Choroid plexus epithelial cell (primary cell): ENCODE measurements at places on chromosomes 13 and 19.

DNA sequence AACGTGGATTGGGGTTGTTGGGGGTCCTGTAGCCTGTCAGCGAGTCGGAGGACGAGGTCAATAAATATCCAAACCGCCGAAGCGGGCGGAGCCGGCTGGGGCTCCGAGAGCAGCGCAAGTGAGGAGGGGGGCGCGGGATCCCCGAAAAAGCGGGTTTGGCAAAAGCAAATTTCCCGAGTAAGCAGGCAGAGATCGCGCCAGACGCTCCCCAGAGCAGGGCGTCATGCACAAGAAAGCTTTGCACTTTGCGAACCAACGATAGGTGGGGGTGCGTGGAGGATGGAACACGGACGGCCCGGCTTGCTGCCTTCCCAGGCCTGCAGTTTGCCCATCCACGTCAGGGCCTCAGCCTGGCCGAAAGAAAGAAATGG, 754 bp upstream of the SIX5 start:
- peak; percentile 69 for DNase-seq

DNA sequence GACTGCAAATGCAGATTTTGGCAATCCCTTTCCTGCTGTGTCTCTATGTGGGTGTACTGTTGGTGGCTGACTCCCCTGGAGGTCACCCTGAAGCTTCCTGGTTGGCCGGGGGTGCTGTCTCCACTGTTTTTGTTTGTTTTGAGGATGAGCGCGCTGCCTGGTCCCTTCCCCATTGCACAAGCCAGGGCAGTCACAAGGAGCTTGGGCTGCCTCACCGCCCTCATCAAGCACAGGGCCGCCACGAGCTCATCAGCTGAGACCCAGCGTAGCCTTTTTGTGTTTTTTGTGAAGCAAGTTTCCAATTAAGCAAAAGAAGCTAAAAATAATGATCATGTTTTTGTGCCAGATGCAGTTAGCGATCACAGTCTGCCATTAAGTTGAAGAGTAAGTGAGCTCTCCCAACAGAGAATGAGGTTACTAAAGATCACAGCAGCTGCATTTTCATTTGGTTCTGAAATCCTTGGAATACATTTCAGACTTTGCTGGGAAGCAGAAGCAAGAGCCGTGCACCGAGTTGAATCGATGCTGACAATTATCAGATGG, 57.8 kb downstream of the GGACT start:
- peak; percentile 69 for DNase-seq

DNA sequence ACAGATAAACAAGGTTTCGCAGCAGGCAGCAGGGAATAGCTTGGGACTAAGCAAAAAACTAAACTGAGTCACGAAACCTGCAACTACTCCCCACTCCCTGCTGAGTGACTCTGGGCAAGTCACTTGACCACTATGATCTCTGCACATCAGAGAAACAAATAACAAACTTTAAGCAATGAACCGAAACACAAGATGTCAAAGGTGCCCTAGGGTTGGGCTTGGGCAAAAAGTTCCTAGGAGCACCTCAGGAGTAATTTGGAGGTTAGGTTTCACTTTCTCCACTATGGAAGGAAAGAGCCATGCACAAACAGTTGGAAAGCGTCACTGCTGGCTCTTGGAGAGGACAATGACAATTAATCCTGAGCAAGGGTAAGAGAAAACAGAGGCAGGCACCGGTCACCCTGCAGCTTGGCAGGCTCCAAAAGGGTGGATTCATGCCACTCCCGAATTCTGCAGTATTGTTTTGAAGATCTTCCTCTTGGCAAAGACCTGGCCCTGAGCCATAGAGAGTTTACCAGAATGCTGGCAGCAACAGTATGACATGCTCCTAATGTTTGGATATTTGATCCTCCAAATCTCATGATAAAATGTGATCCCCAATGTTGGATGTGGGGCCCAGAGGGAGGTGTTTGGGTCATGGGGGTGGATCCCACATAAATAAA, 60.3 kb downstream of the CRYL1 start:
- DNase-seq: no peak

DNA sequence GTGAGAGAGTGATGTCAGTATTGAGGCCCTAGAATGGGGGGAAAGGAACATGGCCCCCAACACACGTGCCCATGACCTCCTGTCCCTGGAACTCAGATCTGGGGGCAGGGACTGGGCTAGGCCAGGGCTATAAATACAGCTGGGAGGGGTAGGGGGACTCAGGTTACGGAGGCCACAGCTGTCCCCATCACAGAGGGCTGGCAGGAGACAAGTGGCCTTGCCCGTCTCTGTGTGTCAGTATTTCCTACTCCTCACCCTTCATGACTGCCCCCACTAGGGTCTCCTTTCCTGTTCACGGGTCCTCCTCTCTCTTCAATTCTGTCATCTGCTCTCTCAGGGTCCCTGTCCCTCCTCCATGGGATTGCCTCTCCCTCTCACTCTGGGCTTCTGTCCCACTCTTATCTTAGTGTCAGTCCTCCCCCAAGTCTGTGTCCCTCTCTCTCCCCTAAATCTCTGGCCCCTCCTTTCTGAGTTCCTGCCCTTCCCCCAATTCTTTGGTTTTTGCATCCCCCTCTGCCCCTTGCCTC, 687 bp upstream of the HRC start:
- no peak for DNase-seq

DNA sequence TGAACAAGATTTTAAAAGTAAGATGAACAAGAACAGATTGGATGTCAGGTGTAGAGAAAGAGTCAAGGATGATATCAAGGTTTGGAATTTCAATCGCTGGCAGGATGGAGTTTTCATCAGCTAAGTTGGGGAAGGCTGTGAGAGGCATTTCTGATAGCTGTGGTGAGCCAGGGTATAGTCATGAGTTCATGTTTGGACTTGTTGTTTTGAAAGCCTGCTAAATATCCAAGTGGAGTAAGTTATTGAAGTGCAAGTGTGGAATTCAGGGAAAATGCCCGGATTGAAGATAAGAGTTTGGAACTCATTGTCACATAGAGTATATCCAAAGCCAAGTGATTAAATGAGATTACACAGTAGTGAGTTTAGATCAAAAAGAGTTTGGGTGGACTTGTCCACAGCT, 11.0 kb upstream of the EPSTI1 start:
- DNase-seq: no peak

- DNase-seq: peak; percentile 56
Measured at GRCh38 chr19:21568816-21569493, 63.6 kb downstream of the ZNF429 start.

- DNase-seq: no peak
Measured at GRCh38 chr13:75806117-75806516, 170.0 kb downstream of the LMO7 start.

DNA sequence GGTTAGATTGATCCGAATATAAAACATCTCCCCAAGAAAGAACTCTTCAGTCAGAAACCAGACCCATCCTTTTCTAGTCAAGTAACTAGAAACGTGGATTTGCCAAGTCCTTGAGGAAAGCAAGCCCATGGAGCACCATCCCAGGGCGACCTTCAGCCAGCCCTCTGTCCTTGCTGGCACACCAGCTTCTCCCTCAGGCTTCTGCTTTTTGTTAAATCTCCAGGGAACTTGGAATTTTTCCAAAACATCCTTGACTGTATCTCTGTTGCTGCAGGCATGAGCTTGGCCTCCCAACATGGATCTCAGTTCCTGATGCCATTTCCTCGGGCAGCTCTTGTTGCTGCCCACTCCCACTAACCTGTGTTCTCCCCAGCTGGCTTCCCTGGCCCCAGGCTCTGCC, 27.1 kb upstream of the C1QTNF9 start:
- no peak for DNase-seq

DNA sequence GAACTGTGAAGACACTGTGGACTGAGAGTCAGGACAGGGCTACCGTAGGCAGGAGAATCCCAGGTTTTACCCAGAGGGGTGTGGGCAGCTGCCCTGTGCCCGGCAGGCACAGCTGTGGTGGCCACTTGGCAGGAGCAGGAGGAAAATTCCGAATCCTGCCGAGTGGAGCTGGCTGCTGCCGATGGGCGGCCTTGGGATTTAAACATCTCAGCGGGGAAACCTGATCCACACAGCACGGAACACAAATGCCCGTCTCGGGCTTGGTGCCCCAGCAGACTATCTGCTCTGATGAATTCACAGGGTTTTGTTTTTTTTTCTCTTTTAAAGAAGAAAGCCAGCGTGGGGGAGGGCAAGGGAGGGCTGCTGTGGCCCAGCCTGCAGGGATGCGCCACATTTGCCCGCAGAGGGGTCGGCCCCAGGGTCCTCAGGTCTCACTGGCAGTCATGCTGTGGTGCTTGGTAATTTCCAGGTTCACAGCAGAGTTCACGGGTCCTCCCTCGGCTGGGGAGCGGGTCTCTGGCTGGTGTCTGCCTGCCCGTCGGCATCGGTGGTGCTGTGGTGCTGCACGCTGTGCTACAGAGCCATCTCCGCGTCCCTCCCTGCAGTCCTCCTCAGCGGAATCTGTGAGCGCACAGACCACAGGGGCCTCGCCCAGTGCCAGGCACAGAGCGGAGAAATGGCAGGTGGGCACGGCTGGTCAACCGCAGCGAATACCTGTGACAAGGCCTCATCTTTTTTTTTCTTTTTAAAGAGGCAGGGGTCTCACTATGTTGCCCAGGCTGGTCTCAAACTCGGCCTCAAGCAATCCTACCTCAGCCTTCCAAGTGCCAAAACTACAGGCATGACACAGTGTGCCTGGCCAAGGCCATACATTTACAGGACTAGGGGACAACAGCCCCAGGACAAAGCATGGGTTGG, 28.1 kb downstream of the MPND start:
- no peak for DNase-seq

DNA sequence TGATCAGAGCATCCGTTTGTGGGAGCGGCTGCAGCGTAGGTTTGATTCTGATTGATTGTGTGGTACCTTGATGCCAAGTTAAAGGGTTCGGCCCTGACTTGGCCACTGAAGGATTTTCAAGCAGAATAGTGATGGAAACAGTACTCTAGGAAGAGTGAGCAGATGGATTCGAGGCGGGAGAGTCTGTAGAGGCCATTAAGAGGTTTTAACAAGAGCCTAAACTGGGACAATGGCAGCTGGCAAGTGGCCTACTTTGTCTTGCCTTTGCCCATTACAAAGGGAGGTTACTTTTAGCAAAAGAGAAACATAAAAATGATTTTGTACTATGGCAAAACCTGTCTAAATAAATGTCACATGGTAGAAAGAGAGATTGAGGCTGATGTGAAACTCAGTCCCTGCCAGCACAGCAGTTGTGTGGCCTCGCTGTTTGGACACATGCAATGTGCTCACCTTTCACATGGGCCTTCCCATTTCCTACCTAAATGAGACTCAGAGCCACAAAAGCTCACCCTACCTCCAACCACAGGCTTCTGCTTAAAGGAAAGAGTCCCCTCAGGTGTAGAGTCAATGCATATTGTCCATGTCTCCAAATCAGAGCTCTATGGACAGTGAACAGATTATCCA, 62.4 kb upstream of the RAP2A start:
- no peak for DNase-seq

- DNase-seq: no peak
Measured at GRCh38 chr19:13315495-13315894, 165.3 kb downstream of the IER2 start.

DNA sequence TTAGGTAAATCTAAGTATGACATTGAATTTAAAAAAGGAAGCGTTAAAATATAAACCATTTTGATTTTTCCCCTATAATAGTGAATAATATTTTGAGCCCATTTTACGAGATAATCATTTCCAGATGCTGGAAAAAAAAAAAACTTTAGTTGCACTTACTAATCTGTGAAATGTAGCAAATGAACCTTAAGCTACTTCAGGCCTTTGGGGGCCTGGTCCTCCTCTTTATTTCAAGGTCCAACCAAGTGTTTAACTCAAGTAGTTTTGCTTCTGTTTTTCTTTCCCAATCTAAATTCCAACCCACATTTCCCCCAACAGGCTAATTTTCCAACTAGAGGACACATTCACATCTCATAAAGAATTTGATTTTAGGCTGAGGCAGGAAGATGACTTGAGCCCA, 101.2 kb downstream of the TNFRSF19 start:
- no peak for DNase-seq

- no peak for DNase-seq
Measured at GRCh38 chr13:80029170-80029569, 311.8 kb downstream of the SPRY2 start.

GRCh38 chr13:68176475-68176874, 946.3 kb upstream of the PCDH9 start:
- peak; percentile 93 for DNase-seq

GRCh38 chr19:906480-906879, 6.5 kb downstream of the R3HDM4 start:
- no peak for DNase-seq

GRCh38 chr19:49767381-49767780, 580 bp downstream of the AP2A1 start:
- DNase-seq: no peak

- DNase-seq: peak; percentile 86
Measured at GRCh38 chr13:108917581-108917980, 288.2 kb downstream of the MYO16 start.

GRCh38 chr19:11479898-11480714, 740 bp downstream of the ELAVL3 start:
- DNase-seq: no peak

DNA sequence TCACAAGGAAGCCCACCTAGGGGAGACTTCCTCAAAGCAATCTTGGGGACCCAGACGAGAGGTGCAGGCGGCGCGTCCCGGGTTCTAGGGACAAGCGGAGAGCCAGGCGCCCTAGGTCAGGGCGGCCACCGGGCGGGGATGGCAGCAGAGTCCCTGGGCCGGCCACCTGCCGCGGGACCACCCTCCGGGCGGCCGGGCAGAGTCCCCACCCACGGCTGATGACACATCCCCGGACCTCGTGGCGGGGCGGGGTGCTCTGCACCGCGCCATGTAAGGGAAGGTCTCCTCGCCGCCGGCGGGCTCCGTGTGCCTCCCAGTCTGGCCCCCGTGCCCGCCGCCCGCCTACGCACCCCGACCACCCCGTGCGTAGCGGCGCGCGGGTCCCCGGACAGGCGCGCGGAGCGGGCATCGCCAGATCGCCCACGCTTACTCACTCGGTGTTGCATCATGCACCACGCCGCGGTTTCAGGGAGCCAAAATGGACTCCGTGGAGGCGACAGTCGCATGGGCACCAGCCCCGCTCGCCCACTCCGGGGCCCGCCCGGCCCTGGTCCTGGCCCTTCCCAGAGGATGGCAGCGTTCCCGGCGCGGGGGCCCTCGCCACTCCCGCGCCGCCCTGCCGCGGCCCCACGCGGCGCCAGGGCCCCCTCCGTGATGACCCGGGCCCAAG, 643 bp downstream of the SLC7A1 start:
- DNase-seq: peak; percentile 60

- no peak for DNase-seq
Measured at GRCh38 chr13:86878781-86879180, 792.4 kb upstream of the SLITRK5 start.

- no peak for DNase-seq
Measured at GRCh38 chr19:41936961-41937360, 8.7 kb upstream of the ERFL start.
